Caki2 (cell line): ENCODE measurements at places on chromosomes 12 and 14.

GRCh38 chr14:90060965-90061684 lies 669 bp upstream of the KCNK13 start:
- DNase-seq, result no peak

- peak; percentile 56 for DNase-seq
Observed at GRCh38 chr14:59275668-59276067, 87.2 kb downstream of the DAAM1 start.

GRCh38 chr14:79740066-79740601 lies 471.2 kb downstream of the DIO2 start:
- no peak for DNase-seq

- no peak for DNase-seq
Observed at GRCh38 chr14:84708865-84709264, 821.1 kb upstream of the FLRT2 start.

GRCh38 chr14:24857277-24857676 lies 192.7 kb downstream of the STXBP6 start:
- no peak for DNase-seq

DNA sequence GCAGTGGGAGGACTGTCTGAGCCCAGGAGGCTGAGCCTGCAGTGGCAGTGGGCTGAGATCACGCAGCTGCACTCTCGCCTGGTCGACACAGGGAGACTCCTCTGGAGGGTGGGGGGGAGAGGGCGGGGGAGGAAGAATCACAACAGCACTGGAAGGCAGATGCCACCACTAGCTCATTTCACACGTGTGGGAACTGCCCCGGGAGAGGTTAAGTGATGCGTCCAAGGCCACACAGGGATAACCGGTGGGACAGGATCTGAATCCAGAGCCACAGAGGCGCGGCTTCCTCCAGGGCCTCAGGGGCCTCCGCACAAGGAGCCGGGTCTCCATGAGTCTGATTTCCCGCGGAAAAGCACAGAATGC lies 20.8 kb downstream of the STX2 start:
- no peak for DNase-seq

DNA sequence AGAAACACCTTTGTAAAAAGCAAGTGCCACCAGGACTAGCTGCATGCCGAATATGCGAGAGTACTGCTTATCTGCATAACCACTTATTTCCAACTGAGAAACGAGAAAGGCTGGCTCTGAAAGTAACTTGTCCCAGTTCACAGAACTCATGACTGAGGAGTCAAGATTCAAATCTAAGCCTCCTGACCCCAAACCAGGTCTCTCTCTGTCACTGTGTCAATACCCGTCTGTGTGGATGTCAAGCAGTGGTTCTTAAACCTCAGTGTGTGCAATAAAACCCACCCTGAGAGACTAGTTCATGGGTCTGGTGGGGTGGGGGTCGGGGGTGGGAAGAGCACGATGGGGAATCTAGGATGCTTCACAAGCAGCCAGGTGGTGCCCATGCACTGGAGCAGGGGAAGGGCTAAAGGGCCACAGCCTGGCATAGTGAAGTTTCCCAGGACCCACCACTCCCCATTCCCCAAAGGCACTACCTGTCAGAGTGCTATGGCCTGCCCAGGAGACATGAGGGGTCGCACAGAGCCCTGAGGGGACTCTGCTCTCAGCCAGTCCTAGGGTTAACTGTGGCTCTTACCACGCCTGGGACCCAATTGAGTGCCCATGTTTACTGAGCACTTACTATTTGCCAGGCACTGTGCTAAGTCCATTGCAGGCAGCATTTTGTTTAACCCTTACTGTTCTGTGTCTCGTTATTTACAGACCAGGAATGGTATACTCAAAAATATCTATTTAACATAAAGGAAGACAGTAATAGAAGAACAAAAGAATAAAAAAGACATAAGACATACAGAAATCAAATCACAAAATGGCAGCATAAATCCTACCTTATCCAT lies 33.4 kb upstream of the PNMA1 start:
- no peak for DNase-seq

GRCh38 chr12:5433081-5433844 lies 1.4 kb downstream of the NTF3 start:
- DNase-seq, result no peak

DNA sequence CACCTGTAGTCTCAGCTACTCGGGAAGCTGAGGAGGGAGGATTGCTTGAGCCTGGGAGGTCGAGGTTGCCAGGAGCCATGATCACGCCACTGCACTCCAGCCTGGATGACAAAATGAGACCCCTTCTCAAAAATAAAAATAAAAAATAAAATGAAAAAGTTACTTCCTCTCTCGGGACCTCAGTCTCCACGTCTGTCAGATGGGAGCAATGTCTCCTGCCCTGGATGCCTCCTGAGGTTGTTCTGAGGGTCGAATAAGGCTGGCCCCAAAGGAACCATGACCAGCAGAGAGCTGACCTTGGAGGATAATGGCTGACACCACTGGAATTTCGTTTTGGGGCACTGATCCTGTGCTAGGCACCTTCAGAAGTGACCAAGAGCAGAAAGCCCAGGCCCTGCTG lies 13.6 kb upstream of the RCOR1 start:
- DNase-seq, result no peak

- DNase-seq, result no peak
Observed at GRCh38 chr14:74974364-74975058, 19.1 kb upstream of the PGF start.
